ENCODE measurements at places on chromosomes 2 and 18.
A peak's percentile ranks its signal among the peaks of the same experiment; 100 is the strongest.

GRCh38 chr2:39484206-39484605 lies 47.1 kb upstream of the MAP4K3 start:
- DNase-seq, result no peak

GRCh38 chr2:138689705-138690104 lies 90.5 kb downstream of the NXPH2 start:
- DNase-seq, result peak; percentile 91

DNA sequence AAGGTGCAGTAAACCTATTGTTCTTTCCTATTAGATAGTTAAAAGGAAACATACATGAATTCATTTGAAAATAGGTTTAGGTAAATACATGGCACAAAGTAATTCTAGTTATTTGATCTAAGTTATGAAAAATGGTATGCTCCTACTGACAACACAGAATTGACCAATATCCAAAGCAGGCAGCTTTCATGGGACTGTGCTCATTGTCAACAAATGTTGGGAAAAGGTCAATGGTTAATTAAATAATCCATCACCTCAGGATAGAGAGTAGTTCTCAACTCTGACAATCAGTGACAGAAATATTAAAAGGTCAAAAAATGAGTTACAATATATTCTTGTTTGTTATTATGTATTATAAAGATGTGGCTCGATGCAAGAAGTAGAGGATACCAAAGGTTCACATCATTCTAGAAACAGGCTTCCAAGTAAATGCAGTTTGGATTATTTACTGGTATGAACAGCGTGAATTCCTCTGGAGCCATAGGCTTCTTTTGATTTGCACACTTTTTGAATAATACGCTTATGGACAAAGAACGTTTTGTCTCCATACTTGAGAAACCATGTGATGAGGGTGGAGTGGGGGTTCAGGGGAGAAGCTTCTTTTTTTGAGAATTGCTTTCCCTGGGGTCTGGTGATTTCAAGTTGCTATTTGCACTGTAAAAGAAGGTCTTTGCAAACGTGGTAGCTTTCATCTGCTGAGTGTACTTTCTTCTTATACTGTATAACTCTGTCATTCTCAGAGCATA lies 422.0 kb upstream of the ZEB2 start:
- DNase-seq, result no peak

DNA sequence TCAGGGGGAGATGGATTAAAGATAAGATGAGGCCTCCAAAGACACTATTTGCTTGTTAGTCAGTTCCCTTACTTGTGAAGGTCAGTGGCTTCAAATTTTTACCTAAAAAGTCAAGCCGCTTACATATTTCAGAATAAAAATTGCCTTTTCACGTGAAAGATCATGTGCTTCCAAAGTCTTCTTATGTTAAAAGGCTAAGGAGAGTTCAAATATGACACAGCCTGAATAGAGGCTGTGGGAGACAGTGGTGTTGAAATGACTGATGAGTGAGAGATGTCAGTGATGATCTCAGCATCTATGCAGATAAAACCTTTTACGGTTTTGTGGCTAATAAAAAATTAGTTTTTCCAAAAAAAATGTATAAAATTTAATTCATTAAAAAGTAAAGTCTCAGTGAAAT lies 40.5 kb downstream of the UPP2 start:
- DNase-seq, result peak; percentile 51

DNA sequence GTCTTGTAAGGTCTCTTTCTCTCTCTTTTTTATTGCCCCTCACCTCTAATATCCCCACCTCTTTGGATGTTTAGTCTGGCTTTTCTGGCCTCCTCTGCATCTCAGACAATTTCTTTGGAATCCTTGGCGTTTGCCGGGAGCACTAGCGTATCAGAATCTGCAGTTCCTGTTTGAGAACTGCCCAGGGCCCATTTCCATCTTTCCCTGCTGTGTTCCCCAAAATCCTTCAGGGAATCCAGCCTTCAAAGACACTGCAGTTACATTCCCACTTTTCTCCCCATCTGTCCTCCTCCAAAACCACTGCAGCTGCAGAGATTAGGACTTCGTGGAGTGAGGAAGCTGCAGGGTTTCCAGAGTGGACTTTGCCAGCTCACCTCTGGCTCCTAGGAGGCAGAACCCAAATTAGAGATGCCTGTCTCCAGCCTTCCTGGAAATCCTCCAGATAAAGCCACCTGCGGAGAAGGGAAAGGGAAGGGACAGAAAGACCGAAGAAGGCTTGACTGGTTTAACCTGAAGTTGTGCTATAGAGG lies 2.7 kb downstream of the VSNL1 start:
- DNase-seq, result no peak

DNA sequence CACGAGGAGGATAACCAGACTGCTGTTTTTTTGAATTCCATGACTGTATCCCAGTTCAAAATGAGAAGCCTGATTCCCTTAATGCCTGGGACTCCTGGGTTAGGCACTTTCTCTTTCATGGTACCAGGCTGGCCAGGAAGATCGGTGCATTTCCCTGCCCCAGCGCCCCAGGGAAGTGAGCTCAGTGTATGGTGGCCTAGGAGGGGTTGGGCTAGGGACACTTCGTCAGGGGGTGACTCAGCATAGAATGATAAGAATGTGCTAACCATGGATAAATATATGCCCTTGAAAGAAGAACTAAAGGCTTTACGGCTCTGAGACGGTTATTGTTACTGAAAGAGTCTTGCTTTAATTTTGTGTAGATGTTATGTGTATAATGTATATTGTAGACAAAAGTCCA lies 27.5 kb upstream of the FAM237A start:
- no peak for DNase-seq

GRCh38 chr18:51053814-51054213 lies 23.8 kb downstream of the SMAD4 start:
- no peak for DNase-seq

DNA sequence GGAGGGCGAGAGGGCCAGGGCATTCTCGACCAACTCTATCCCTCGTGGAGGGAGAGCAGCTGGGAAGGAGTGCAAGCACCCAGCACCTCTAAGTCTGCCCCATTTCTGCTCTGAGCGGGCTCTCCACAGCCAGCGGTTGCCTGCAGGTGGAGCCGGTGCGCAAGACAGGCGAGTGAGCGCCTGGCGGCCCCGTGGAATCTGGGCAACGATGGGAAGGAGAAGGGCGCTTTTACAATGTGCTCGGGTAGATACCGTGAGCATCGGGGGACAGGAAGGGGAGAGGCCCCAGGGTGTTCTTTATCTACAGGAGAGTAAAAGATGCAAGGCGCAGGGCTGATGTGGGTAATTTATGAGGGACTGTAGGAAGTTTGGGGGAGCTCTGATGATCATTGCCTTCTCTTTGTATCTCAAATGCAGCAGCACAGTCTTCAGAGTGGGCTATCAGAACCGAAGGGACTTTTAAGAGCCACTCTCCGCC lies 867 bp upstream of the TTL start:
- peak; percentile 75 for DNase-seq

- DNase-seq, result no peak
These were observed 236.9 kb downstream of the AGPS start for GRCh38 chr2:177629357-177630024.

- no peak for DNase-seq
These were observed 190.9 kb upstream of the FOSL2 start for GRCh38 chr2:28201671-28202180.

DNA sequence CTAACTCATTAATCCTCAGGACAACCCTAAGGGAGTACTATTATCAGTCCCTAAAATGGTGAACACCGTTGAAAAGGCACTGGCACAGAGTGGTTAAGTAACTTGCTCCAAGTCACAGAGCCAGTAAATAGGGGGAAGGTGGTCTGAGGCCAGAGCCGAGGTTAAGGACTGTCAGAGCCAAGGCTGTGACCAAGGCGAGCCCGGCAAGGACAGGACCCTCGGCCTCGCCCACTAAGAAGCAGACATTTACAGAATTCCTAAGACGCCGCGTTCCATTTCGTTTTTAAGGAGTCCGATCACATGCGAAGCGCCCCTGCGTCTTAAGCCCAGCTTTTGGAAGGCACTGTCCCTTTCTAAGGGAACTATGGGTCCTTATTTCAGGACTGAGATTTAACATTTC lies 1.1 kb downstream of the PDIA6 start:
- DNase-seq, result no peak

DNA sequence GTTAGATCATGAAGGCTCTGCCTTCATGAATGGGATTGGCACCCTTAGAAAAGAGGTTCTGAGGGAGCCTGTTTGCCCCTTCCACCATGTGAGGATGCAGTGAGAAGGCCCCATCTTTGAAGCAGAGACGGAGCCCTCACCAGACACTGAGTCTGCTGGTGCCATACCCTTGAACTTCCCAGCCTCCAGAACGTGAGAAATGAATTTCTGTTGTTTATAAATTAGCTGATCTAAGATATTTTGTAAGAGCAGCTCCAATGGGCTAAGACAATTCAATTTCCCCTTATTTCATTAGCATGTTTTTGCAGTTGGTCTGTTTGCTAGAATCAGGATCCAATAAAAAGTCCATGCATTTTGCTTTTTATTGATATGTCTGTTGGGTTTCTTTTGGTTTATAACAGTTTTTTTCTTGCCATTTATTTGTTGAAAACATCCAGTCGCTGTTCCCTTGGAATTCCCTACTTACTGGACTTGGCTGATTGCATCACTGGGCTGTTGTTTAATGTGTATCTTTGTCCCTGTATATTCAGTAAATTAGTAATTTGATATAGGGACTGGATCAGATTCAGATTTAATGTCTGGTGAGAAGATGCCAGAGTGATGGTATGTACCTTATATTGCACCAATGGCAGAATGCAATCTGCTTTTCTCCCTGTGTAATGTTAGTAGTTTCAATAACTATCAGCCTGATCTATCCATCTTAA lies 24.0 kb upstream of the GREB1 start:
- DNase-seq, result no peak

DNA sequence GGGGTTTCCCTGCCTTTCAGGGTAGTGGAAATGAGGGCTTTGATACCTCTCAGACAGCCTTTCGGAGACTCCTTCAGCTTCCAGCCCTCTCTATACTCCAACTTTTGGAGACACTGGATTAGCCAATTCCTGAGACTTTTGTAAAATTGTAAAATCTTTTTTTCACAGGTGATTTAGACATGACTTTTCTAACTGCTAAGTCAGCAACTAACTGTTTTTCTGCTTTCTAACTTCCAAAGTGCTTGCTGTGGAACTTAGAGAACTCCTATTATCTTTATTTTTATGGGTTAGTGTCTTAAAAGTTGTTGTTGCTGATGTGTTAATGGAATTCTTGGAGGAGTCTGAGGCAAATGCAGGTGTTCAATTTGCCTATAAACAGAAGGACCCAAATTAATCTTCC lies 616.7 kb upstream of the ID2 start:
- no peak for DNase-seq

DNA sequence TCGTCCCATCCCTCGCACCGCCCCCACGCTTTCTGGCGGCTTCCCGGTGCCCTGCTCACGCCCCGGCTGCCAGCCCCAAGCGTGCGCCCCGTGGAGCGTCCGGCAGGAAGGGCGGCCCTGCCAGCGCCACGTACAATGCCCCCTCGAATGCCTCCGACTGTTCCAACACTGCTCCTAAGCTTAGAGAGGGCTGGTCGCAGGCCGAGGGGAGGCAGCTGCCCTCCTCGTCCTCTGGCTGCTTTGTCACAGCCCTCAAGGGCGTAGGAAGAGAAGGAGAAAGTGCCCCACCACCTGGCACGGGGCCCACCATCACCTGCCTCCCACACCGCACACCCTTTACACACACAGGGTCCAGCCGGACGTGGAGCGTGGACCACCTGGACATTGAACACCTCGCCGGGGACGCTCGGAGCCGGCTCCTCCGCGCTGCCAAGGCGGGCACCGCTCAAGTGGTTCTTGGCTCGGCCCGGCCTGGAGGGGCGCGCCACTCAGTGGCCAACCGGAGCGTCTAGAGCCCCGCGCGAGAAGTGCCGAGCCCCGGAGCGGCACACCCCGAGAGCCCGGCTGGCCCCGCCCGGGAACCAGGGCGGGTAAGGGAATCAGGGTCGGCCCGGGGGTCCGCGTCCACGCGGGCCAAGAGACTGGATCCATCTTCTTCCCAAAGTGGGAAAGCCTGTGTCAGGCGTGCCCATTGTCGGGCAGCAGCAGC lies 830 bp downstream of the DNER start:
- DNase-seq, result no peak

DNA sequence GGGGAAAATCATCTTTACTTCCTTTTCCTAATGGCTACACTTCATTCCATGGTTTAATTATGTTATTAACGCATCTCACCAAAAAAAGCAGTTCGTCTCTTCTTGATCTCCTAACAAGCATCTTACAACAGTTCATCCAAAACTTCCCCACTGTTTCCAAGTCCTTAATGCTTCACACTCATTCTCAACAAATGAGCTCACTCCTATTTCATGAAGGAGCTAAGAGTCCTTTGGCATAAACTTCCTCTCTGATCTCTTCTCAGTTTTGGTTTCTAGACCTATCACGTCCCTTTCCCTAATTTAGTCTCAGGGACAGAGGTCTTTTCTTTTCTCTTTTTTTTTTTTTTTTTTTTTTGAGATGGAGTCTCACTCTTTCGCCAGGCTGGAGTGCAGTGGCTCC lies 205.9 kb upstream of the SLC39A10 start:
- no peak for DNase-seq

GRCh38 chr18:50776383-50776782 lies 43.4 kb downstream of the MRO start:
- no peak for DNase-seq

DNA sequence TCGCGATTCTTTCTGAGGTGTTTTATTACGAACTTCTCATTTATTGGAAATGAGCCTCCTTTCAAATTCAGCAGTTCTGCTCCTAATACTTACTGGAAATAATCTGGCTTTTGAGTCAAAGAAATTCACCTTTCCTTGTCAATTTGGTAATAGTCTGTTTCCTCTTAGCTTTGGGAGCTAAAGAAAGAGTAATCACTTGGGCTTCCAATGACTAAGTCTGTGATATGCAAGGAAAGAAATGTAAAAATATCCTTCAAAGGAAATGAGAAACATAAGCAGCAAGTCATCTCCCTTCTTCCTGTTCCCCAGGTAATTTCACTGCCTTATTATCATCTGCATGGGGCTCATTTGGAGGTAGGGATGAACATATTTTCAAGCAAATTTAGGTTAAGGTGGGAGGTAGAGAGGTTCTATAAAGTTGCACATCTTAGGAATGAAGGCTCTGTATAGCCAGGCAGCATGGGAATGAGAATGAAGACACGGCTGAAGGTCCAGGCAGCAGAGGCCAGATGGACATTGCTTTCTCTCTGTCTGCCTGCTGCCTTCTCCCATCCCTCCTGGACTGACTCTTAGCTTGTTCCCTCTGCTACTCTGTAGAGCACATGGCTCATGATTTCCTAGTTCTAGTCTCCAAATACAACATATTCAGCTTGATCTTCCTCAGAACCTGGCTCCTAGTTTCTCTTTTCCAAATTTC lies 1.0 kb downstream of the SPP2 start:
- DNase-seq, result no peak

DNA sequence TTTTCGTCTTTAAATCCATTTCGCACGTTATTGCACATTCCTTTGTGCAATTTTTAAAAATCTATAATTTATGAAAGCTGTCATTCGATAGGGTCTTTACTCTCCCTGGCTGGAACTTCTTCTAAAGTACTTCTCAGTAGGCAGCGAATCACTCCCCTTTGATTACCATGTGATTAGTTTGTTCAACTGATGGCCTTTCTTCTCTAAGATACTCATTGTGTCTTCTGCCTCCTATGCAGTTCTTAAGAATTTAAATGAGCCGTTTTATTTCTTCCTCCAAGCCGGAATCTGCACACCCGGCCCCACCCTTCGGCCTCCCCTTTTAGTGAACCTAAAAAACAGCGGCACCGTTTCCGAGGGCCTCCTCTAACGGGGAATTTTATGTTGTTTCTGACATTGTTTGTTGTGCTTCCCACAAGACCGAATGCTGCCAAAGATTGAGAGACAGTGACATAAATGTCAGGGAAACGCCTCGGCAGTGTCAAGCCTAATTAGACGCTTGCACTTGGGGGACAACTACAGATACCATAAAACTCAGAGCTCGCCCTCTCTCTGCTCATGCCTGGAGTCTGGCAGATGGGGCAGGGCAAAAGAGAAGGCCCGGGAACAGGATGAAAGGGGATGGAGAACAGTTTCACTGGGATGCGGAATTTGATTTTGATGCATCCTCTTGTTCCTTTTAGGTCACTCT lies 255.3 kb downstream of the BCL11A start:
- no peak for DNase-seq
